ENCODE measurements at places on chromosomes 1 and 21.
A peak's percentile ranks its signal among the peaks of the same experiment; 100 is the strongest.

- no peak for DNase-seq
Observed at GRCh38 chr1:23392125-23392855, 22.7 kb upstream of the ZNF436 start.

GRCh38 chr1:56202796-56203492 is 376.4 kb downstream of the PLPP3 start:
- DNase-seq = no peak

- peak; percentile 62 for DNase-seq
Observed at GRCh38 chr21:35400233-35400939, 351.3 kb upstream of the RUNX1 start.

GRCh38 chr1:182761396-182762395 is 27.9 kb upstream of the NPL start:
- DNase-seq = no peak

GRCh38 chr1:113692824-113693431 is 66.4 kb downstream of the PHTF1 start:
- no peak for DNase-seq

GRCh38 chr1:21732664-21733063 is 50.3 kb downstream of the USP48 start:
- no peak for DNase-seq

DNA sequence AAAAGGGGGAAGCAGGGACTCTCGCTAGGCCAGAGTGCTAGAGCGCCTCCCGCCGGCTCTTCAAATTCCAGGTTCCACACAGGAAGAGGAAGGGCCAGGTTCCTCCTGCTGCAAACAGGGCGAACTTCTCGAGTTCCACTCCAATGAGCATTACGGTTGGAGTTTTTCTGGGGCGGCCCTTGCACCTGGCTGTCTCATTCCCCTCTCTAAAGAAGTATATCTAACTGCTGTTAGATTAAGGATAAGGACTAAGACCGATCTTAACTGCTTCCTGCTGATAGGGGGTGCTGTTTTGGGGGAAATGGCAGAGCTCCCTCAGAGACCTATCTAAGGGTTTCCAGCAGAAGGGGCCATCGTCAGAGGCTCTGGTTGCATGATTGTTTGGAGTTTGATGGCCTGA is 138.0 kb downstream of the RABGAP1L start:
- no peak for DNase-seq

GRCh38 chr1:113534130-113534817 is 144.0 kb downstream of the MAGI3 start:
- DNase-seq = peak; percentile 22

DNA sequence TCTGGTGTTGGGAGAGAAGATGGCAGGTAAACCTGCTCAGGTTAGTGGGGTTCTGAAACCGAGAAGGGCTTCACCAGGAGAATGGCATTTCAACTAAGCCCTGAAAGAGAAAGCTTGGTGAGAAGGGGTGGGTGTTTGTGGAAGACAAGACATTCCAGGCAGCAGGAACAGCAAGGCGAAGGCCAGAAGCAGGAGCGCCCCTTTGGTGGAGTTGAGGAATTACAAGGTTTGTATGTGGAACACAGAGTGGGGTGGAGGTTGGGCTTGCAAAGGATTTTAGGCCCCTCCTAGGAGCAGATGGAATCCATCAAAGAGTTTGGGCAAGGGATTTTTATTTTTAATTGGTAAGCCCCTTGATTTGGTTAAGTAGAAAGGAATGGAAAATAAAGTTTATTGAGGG is 24.8 kb upstream of the ELOA start:
- DNase-seq = peak; percentile 33

GRCh38 chr1:203276916-203277545 is 28.3 kb upstream of the BTG2 start:
- no peak for DNase-seq

- peak; percentile 5 for DNase-seq
Observed at GRCh38 chr1:159817276-159818041, 9.2 kb upstream of the SLAMF8 start.

DNA sequence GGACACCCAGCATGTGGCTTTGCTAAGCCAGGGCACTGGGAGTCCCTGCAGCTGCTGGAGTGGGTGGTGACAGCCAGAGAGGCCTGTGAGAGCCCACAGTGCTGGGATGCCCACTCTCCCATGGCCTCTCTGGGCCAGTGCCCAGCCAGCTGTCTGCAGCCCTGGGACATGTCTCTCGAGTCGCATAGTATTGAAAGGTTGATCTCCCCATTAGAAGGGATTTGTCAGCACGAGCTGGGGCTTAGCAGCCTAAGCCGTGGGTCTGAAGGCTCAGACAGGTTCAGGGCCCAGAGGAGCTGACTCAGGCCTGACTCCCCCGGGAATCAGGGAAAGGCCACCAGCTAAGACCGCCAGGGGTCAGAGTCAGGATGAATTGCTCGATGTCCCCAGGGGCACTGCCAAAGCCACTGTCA is 53.5 kb downstream of the FOXD2 start:
- DNase-seq = no peak

- DNase-seq = no peak
Observed at GRCh38 chr1:4657960-4658541, 3.6 kb downstream of the AJAP1 start.

- no peak for DNase-seq
Observed at GRCh38 chr1:71836904-71837303, 445.4 kb downstream of the NEGR1 start.

DNA sequence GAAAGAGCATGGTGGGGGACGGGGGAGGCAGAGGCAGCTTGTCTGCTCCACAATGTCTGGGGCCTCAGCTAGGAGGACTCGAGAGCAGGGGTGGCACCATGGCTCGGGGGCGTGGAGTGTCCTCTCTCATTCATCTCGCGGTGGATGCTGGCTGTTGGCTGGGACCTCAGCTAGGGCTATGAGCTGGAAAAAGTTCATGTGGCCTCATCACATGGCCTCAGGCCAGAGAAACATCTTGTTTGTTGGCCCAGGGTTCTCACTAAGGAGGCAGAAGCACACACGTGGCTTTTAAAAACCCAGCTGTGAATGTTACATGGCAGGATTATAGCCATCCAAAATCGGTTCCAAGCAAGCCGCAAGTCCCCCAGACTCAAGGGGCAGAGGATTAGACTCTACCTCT is 6.2 kb upstream of the CENPS start:
- no peak for DNase-seq

- DNase-seq = no peak
Observed at GRCh38 chr21:40687625-40688024, 159.3 kb downstream of the DSCAM start.

DNA sequence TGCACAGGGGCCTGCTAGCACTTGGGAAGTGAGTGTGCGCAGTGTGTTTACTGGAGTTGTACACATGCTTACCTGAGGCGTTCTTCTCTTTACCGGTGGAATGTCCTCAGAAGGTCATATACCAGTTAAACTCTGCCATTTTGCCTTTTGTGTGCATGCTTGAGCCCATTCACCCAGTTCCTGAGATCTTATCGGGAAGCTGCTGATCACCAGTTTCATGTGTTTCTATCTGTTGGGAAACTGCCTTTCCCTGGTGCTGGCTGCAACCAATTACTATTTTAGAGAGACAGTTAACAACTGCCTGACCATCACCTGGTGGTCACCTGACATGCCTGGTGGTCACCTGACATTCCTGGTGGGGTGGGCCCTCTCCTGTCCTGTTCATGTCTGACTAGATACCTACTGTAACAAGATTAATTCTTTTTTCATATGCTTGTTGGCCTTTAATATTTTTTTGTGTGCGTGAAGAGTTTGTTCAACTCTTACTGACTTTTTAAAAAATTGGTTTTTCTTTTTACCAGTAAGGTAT is 137.0 kb downstream of the RASAL2 start:
- DNase-seq = no peak

DNA sequence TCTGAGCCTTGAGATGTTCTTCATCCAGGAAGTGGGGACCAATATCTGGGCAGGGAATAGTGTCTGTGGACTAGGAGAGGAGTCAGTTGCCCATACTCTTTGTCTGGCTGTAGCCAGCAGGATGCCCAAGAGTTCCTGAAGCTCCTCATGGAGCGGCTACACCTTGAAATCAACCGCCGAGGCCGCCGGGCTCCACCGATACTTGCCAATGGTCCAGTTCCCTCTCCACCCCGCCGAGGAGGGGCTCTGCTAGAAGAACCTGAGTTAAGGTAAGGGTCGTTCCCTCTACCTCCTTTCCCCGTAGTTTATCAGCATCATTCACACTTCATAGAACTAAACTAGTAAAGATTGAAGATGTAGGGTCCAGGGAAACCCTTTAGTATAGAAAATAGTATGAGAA is 3.4 kb upstream of the PPOX start:
- no peak for DNase-seq

DNA sequence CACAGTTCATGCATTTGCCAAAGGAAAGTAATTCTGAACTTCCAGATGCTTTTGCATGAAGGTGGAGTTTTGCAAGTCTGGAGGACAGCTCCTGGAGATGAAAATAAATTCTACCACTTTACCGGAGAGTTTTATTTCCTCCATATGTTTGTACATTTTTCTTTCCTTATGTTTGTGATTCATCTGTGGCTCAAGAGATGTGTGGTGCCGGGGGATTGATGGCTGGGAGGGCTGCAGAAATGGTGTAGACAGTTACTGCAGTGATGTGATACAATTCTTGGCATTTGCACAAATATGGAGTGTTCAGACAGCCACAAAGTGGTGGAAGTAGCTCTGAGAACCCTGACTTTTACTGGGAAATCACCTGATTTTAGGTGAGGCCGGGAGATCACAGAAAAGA is 58.5 kb upstream of the ASB17 start:
- DNase-seq = no peak

- DNase-seq = no peak
Observed at GRCh38 chr1:178019622-178020021, 49.8 kb upstream of the SEC16B start.

GRCh38 chr1:209839875-209840546 is 12.2 kb downstream of the UTP25 start:
- peak; percentile 95 for DNase-seq

GRCh38 chr1:67189953-67190352 is 23.7 kb downstream of the IL23R start:
- DNase-seq = no peak
